ENCODE measurements at places on chromosomes 7 and 10.

DNA sequence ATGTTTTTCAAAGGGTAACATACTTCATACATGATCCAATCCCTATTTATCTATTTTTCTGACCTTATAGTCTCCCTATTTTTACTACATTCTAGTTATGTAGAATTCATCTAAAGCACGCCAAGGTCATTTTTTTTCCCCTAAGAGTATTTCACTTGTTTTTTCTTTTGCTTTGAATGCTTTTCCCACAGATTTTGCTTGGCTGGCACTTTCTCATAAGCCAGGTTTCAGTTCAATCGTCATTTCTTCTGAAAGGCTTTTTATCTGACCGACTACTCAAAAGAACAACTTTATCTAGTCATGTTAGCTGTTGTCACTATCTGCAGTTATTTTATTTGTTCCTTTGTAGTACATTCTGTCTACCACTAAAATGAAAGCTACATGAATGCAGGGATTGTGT, 1274.6 kb downstream of the REEP3 start:
- DNase-seq, result no peak

GRCh38 chr10:119441151-119441821, 101.2 kb downstream of the RGS10 start:
- no peak for DNase-seq

- no peak for DNase-seq
Measured at GRCh38 chr7:158410720-158411119, 176.9 kb downstream of the PTPRN2 start.

- peak; percentile 74 for DNase-seq
Measured at GRCh38 chr10:14556285-14556956, 218.3 kb downstream of the FAM107B start.

- peak; percentile 77 for DNase-seq
Measured at GRCh38 chr7:155598810-155599210, 45.7 kb upstream of the RBM33 start.

DNA sequence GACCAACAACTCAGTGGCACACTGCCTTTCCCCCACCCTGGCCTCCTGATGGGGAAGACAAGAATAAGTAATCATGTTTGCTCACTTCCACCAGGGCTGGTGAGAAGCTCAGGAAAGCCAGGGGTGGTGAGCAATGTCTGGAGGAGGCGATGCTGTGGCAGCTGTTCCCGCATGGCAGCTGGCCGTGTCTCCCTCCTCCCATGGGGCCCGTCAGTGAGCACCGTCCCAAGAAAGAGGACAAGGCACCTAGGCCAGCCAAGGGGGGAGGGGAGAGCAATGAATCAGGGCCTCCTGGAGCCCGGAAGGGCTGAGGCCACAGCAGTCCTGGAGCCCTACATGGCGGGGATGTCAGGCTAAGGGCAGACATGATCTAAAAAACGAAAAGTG, 69.2 kb upstream of the INSIG1 start:
- DNase-seq, result no peak

GRCh38 chr7:664997-665735, 61.3 kb upstream of the DNAAF5 start:
- no peak for DNase-seq

DNA sequence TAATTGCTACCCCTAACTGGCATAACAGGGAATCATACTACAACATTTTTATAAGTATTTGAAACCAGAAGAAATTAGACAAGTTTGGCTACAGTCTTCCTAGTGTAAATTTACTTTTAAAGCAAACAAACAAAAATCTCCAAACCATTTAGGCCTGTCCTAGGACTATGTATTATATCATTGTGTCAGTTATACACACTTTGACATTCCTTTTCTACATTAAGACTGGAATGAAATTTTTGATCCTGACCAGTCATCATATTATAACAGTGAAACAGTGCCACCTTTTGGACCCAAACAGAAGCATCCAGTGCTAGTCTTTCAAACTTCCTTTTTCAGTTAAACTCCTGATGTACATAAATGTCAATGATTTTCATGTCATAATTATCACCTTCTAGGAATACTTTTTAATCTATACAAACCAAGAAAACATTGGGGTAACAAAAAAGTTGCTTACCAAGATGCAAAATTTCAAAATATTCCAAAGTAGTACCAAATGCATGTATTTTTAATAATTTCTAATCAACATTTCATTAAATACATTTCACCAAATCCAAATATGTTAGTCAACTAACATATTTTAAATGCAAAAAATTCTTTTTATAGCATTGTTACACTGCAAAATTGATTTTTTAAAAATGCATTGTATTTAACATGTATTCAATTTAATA, 75.7 kb downstream of the IMMP2L start:
- DNase-seq, result peak; percentile 33

- DNase-seq, result no peak
Measured at GRCh38 chr7:120944826-120945562, 5.6 kb upstream of the ING3 start.

DNA sequence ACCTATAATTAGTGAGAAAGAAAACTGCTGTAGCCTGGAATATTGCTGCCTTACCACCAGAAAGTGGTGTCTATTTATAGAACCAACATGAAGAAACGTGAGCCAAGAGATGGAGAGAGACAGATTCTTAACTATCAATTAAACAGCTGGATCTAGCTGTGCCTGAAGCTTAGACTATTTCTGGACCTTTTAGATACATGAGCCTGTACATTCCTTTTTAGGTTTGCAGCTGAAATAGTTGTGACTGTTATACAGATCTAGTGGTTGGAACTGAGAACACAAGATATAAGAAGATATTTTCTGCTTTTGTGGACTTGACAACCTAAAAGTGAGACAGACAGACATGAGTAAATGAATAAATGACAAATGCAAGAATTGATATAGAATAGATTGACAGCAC, 73.4 kb downstream of the CDK14 start:
- no peak for DNase-seq

GRCh38 chr10:75935650-75936400, 504.4 kb downstream of the LRMDA start:
- no peak for DNase-seq

- no peak for DNase-seq
Measured at GRCh38 chr10:15494850-15495506, 123.9 kb upstream of the FAM171A1 start.

DNA sequence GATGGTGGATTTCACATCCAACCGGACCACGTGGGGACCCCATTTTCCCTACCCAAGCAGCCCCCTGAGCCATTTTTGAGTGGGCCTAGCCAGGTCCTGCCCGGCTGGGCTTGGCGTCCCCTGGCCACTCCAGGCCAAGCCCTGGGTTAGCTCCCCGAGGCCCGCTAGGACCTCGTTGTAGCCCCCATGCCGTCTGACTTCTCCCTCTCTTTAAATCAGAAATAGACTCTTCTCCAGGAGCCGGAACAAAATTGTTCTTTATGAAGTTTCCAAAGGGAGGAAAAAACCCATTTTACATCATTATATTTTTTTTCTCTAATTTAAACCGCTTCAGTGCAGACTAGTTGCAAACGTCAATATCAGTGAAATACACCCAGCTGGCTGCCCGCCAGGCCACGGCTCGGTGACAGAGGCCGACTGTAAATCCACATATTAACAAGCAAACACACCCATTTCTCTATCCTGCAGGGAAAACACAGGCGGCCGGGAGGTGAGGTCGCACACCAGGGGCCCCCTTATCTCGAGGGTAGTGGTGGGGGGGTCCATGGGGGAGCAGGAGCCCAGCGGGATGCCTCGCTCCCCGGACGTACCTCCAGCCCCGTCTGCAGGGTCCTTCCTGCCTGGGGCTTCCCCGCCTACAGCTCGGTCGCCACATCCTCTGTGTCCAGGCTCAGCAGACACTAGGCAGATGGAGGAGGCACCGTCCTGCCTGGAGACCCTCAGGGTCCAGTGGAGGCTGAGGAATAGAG, 72.7 kb downstream of the ELFN1 start:
- DNase-seq, result peak; percentile 34

DNA sequence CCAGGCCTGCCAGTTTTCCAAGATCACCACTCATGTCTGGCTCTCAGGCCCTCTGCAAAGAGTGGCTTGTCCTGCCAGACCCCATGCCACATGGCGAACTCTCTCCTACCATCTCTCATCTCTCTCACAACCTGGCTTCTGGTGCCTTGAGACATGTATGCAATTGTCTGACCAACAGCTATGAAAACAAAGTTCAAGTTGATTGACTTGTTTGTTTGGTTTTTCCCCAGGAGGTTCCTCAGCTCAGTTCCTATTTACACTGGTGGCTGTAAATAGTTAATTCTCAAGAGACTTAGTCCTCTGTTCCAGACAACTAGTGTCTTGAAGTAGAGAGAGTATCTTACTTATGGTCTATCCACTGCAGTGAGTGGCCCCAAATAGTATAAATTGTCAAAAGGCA, 131.8 kb downstream of the SNX10 start:
- no peak for DNase-seq

- no peak for DNase-seq
Measured at GRCh38 chr7:37193087-37193774, 255.4 kb downstream of the ELMO1 start.

GRCh38 chr10:99161165-99161564, 74.5 kb downstream of the HPSE2 start:
- DNase-seq, result no peak

DNA sequence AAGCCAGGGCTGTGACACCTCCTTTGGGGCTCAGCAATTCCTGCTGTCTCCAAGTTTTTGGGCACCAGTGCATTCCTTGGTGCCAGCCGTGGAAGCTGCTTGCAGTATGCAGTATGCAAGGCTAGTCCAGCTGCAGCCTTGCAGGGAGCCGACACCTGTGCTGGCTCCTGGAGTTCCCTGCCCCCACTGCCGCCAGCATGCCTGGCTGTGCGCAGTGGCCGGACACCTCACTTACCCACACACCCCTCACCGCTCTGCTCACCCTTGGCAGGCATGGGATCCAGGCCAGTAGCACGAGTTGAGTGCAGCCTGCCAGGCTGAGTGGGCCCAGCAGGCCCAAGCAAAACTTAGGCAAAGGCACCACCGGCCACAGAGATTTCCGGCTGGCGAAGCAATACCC, 77.4 kb downstream of the SAMD9 start:
- no peak for DNase-seq

- no peak for DNase-seq
Measured at GRCh38 chr7:39349452-39350123, 216.6 kb upstream of the YAE1 start.

DNA sequence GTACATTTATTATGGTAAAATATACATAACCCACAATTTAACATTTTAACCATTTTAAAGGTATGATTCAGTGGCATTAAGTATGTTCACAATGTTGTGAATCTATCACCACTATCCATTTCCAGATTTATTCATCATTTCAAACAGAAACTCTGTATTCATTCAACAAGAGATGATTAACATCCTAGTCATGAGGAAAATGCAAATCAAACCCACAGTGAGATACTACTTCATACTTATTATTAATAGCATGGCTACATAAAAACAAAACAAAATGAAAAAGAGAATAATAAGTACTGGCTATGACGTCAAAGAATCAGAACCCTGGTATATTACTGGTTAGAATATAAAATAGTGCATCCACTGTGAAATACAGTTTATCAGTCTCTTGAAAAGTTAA, 386.6 kb upstream of the POM121L12 start:
- DNase-seq, result no peak

DNA sequence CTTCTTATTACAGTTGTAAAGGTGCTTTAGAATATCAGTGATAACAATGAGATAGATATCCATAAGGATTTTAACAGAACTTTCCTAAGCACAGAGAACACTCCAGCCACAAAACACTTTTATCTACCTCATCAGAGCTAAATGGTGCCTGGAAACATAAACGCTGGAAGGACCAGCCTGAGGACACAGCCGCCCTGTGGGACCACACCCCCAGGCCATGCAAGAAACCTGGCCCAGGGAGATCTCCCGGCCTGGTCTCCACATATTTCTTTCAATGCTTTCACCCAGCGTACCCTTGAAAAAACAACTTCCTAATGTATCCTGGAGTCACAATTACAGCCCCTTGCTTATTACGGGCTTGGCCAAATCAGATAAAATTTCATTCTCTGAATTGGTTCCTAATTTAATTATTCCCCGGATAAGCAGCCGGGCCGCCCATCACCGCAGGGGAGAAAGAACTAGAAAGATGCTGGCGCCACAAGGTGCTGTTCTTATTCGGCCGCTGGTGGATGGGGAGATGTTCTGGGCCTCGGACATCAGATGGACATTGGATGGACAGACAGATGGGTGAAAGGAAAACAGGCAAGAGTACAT, 11.8 kb downstream of the CHST15 start:
- no peak for DNase-seq

DNA sequence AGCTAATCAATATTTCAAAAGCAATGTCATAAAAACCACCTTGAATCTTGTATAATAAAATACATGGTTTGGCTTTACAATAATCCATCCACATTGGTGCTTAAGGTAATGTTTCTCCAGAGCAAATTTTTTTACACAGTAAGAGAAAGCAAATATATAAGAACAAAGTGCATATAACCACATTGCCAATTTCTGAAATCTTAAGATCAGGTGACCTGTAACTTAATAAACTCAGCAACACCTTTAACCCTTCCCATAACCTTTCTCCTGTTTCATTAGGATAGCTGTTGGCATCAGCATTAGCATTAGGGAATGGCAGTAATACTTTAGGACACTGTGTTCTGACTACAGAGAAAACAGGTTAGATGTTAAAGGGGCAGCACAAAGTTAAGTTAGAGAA, 155.9 kb upstream of the SEMA3D start:
- no peak for DNase-seq

- no peak for DNase-seq
Measured at GRCh38 chr10:43667317-43667731, 18.6 kb upstream of the ZNF32 start.

GRCh38 chr7:141511676-141512396, 39.4 kb upstream of the AGK start:
- no peak for DNase-seq

DNA sequence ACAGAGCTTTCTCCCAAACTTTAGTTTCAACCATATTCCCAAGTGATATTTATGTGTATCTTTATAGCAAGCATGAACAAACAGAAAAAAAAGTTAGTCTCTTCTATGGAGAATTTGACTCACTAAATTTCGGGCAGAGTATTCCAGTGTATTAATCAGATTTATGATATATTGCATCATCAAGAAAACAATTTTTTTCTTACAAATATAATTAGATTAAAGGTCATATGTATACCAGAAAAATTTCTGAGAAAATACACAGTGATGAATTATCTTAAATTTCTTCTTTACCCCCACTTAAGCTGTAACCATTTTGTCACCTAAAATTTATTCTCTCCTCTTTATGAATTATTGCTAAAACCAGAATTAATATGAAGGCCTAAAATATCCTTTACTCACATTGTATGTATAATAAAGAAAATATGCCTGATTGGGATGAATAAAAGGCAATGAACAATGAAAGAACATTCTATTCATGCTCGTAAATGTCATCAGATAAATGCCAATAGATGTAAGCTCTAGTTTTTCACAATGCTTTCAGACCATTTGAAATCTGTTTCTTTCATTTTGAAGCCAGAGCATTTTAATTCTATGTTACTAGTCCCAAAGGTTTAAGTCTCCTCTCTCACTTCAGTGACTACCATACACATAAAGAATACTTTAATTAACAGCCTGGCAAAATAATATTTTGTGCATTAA, 192.1 kb downstream of the HGF start:
- DNase-seq, result no peak

- DNase-seq, result no peak
Measured at GRCh38 chr7:38881015-38881414, 28.0 kb downstream of the VPS41 start.

Data from CD4-positive, alpha-beta T cell treated with Interleukin-10 for 1 hour (primary cell).